ENCODE measurements at places on chromosomes 13 and 19. TPM values are rescaled to one million over a fixed set of nuclear protein-coding genes. Genes with fewer than 3 reads are reported as not detected.

The F7 gene
- not detected for total RNA-seq

The ELL gene
- total RNA-seq: 18.1 TPM

The SELENOV gene
- total RNA-seq: not detected

The ZNF541 gene
- total RNA-seq: under 0.01 TPM

The RNF17 gene
- total RNA-seq: 0.30 TPM

The MAP2K7 gene
- 9.4 TPM for total RNA-seq

The ZNF865 gene
- 0.53 TPM for total RNA-seq

The KLK2 gene
- total RNA-seq: not detected

The ACP7 gene
- 0.23 TPM for total RNA-seq

The UGGT2 gene
- 61.3 TPM for total RNA-seq

The FFAR2 gene
- total RNA-seq: not detected

The ZNF701 gene
- total RNA-seq: 9.5 TPM

The KIRREL2 gene
- not detected for total RNA-seq

The LRG1 gene
- not detected for total RNA-seq

The ELSPBP1 gene
- total RNA-seq: not detected

The CACNG7 gene
- total RNA-seq: 0.47 TPM

The SULT2A1 gene
- not detected for total RNA-seq

The NALCN gene
- total RNA-seq: 7.1 TPM

The RFXAP gene
- 0.82 TPM for total RNA-seq

The PLEKHF1 gene
- total RNA-seq: 9.5 TPM

The CEACAM7 gene
- not detected for total RNA-seq

The KLK10 gene
- not detected for total RNA-seq

The PRSS57 gene
- not detected for total RNA-seq

The STOML3 gene
- total RNA-seq: not detected

The FFAR1 gene
- total RNA-seq: not detected

The TYK2 gene
- total RNA-seq: 104 TPM

The LCP1 gene
- 1.2 TPM for total RNA-seq

The ATCAY gene
- not detected for total RNA-seq

The ZNF416 gene
- 4.8 TPM for total RNA-seq

The ADGRE1 gene
- not detected for total RNA-seq

The SEMA6B gene
- 1.2 TPM for total RNA-seq

The SLC10A2 gene
- total RNA-seq: not detected

The CEACAM6 gene
- total RNA-seq: not detected

The DLEU7 gene
- not detected for total RNA-seq

The CGB8 gene
- not detected for total RNA-seq

The GSX1 gene
- not detected for total RNA-seq

The GPR12 gene
- not detected for total RNA-seq

The HCST gene
- total RNA-seq: 4.6 TPM

The OR7A5 gene
- total RNA-seq: not detected

The KLK15 gene
- total RNA-seq: not detected

The ARRDC5 gene
- total RNA-seq: 0.12 TPM

The UBL5 gene
- 284 TPM for total RNA-seq

The TJP3 gene
- total RNA-seq: not detected

The EXOC3L2 gene
- total RNA-seq: under 0.01 TPM

The SBK2 gene
- not detected for total RNA-seq

The CASP14 gene
- total RNA-seq: not detected

The PLEKHA4 gene
- 20.7 TPM for total RNA-seq

The DAND5 gene
- not detected for total RNA-seq

The PABPC3 gene
- 0.08 TPM for total RNA-seq

The TEX26 gene
- not detected for total RNA-seq

The FLT3 gene
- total RNA-seq: not detected
